HCT116 (cell line): ENCODE measurements at places on chromosomes 7 and 10. TPM values are rescaled to one million over a fixed set of nuclear protein-coding genes. Genes with fewer than 3 reads are reported as not detected.

The KCNMA1 gene
- 0.49 TPM for total RNA-seq

The SPRN gene
- total RNA-seq: not detected

The PSD gene
- total RNA-seq: 9.7 TPM

The CCDC201 gene
- total RNA-seq: not detected

The SLC29A4 gene
- total RNA-seq: 24.5 TPM

The DENND2A gene
- total RNA-seq: 0.12 TPM

The GJD4 gene
- not detected for total RNA-seq

The ARPC1A gene
- total RNA-seq: 250 TPM

- no peaks in the 10 kb centered on the region for H3K27me3 ChIP-seq
- H3K36me3 ChIP-seq: no peaks in the 10 kb centered on the region; the same call in 1 of the 2 replicates
- H3K4me1 ChIP-seq: no peaks in the 10 kb centered on the region
- no peak overlapping the region for H3K27ac ChIP-seq
- H3K4me3 ChIP-seq: no peak overlapping the region
Measured at GRCh38 chr10:53580465-53580864, 807.9 kb upstream of the MBL2 start.

DNA sequence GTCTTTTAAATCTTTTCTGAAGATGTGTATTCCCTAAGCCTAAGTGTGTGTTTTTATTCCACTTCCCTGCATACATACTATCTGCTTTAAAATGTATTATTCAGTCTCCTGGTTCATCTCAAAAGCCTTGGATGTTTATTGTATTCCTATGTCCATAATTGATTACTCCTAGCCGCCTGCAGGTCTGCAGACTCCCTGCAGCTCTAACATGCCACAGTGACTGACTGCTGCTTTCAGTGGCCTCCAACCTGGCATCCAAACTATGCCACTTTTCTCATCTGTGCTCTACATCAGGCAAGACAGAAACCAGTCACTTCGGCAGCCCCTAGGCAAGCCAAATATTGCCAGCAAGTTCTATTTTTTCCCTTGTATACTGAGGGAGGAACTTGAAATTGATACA is 81.7 kb downstream of the ABCA13 start:
- no peaks in the 10 kb centered on the region for H3K36me3 ChIP-seq
- H3K4me1 ChIP-seq: no peaks in the 10 kb centered on the region

DNA sequence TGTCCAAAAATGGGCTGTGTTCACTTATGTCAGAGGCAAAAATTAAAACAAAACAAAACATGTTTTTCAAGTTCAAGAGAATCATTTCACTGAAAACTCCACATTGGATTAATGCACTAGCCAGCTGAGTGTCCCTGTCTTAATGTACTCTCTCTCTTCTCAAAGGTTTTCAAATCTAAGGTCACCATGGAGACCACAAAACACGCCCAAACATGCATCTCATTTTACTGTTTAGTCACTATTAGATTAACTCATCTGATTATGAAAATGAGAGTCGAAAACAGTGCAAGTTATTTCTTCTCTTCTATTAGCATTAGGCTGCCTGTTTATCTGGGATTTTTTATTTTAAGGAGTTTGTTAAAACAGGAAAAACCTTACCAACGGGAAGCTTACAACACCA is 70.8 kb upstream of the ASAH2 start:
- DNase-seq: no peak
- peaks cover 23% of the 10 kb centered on the region for H3K4me1 ChIP-seq
- H3K27me3 ChIP-seq: no peaks in the 10 kb centered on the region
- H3K4me3 ChIP-seq: no peak overlapping the region
- H3K27ac ChIP-seq: no peak overlapping the region

DNA sequence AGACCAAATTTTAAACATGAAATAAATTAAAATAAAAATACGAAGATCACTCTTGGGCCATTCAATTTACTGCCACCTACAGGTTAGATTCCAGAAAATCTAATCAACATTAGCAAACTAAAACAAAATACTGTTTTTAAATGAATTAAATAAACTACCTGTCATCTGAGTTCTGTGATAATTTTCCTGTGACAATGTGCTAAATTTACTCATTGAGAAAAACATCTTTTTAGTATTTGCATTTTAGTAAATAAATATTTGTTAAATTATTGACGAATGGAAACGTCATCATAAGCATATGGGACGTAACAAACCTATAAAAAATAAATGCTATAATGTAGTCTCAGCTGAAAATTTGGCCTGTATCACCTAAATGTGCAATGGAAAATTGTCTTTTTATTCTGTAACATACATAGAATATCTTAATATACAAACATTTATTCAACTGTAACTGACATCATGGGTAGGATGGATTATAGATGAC is 72.1 kb downstream of the ITGB8 start:
- no peaks in the 10 kb centered on the region for H3K36me3 ChIP-seq
- no peak for DNase-seq
- no peaks in the 10 kb centered on the region for H3K27me3 ChIP-seq
- H3K4me3 ChIP-seq: no peak overlapping the region
- no peaks in the 10 kb centered on the region; the same call in 1 of the 2 replicates for H3K4me1 ChIP-seq

- no peak overlapping the region for H3K27ac ChIP-seq
- H3K36me3 ChIP-seq: no peaks in the 10 kb centered on the region
- no peak overlapping the region for H3K4me3 ChIP-seq
- no peak for DNase-seq
- H3K4me1 ChIP-seq: no peaks in the 10 kb centered on the region
Measured at GRCh38 chr7:115135769-115136410, 214.0 kb downstream of the MDFIC start.

DNA sequence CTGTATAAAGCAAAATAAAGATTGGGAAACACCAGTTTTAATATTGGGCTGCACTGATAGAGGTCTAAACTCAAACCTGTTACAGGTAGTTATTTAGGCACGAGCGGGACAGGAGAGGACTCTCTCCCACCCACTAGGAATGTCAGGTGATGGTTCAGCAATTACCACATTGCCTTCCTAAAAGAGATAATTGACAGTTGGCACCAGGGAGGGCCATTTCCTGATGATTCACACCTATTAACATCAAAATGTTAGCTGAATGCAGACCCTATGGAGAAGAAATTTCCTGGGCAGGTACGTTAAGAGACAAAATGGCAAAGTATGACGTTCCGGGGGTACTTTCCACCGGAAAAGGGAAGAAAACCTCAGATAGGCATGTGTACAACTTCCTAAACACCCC is 272.6 kb downstream of the SDHAF3 start:
- H3K27ac ChIP-seq: no peak overlapping the region
- H3K36me3 ChIP-seq: no peaks in the 10 kb centered on the region
- no peak for DNase-seq
- no peaks in the 10 kb centered on the region; the same call in 1 of the 2 replicates for H3K4me1 ChIP-seq

DNA sequence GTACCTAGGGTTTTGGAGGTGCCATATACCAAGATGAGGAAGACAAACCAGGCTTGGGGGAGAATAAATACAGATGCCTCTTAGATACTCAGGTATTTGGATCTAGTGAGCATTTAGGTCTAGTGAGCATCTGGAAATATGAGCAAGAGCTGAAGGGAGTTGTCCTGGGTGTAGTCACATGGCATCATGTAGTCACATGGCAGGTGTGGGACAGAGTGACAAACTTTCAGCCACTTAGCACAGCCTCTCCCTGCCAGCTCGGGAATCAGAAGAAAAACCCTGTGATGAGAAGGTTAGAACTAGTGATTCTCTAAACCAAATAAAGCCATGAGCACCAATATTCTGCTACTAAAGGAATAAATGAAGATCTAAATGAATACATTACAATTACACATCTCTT is 24.3 kb downstream of the RGR start:
- no peak for DNase-seq
- H3K4me1 ChIP-seq: peaks cover 23% of the 10 kb centered on the region
- no peak overlapping the region for H3K4me3 ChIP-seq
- no peak overlapping the region for H3K27ac ChIP-seq
- no peaks in the 10 kb centered on the region for H3K36me3 ChIP-seq
- H3K27me3 ChIP-seq: no peaks in the 10 kb centered on the region

DNA sequence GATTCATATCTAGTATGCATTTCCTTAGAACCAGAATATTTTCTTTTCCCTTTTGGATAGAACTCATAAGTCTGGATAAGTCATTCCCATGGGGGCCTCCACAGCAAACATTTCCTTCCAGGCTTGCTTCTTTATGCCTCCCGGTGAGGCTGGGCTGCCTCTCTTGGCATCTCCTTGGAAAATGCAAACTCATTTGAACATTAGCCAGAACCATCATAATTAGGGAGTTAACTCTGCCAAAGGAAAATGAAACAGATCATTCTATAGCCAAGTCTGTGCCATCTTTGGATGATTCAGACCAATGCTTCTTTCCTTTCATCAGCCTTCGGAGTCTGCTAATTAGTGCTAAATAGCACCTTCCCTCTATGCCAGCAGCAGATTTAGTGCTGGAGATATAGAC is 81.1 kb downstream of the PLPP4 start:
- H3K27me3 ChIP-seq: peaks cover 11% of the 10 kb centered on the region; the same call in 1 of the 2 replicates
- H3K4me3 ChIP-seq: no peak overlapping the region
- no peaks in the 10 kb centered on the region for H3K36me3 ChIP-seq
- H3K27ac ChIP-seq: no peak overlapping the region
- no peaks in the 10 kb centered on the region for H3K4me1 ChIP-seq

DNA sequence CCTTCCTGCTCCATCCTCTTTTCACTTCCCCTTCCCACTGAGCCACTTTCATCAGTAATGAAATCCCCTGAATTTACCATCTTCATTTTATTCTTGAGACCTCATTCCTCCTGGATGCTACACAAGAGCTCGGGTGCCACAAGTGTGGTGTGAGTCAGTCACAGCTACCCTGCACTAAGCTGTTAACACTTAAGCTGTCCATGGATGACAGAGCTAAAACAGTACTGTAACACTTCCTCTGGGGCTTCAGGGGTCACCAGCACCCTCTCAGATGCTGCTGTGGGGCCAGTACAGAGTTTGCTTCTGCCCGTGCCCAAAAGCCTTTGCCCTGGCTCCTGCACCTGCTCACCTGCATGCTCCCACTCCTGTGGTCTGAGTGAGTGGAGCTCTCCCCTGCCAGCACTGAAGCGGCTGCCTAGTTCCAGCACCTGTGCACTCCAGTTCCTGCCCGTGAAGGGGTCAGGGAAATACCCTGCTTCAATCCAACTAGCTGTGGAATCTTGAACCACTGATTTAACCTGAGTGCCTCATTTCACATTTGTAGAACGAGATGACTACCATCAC is 71.9 kb downstream of the POT1 start:
- H3K36me3 ChIP-seq: no peaks in the 10 kb centered on the region
- H3K4me3 ChIP-seq: no peak overlapping the region
- DNase-seq: no peak
- H3K27ac ChIP-seq: no peak overlapping the region
- H3K4me1 ChIP-seq: no peaks in the 10 kb centered on the region

DNA sequence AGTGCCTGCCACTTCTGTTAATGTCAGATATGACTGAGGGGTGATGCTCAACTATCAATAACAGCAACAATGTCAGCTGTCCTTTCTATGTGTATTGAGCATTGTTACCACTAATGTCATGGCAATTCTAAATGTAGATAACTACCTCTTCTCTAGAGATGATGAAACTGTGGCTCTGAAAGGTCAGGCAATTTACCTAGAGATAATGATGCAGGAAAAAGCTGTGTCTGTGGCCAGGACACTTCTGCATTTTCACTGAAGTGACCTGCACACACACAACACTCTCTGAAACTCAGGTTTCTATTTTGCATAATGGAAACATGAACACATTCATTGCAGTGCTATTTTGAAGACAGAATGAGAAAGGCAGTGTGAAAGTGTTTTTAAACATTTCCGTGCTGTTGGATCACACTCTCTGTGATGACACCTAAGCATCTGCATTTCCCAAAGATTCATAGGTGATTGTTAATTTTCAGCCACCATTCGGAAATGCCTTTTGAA is 148.2 kb downstream of the KCND2 start:
- H3K36me3 ChIP-seq: no peaks in the 10 kb centered on the region
- DNase-seq: no peak
- H3K4me1 ChIP-seq: no peaks in the 10 kb centered on the region
- no peaks in the 10 kb centered on the region for H3K27me3 ChIP-seq
- no peak overlapping the region for H3K27ac ChIP-seq

GRCh38 chr7:28509251-28510025 is 97.1 kb downstream of the CREB5 start:
- H3K36me3 ChIP-seq: no peaks in the 10 kb centered on the region
- DNase-seq: no peak
- no peak overlapping the region for H3K27ac ChIP-seq
- H3K27me3 ChIP-seq: peaks cover 86% of the 10 kb centered on the region
- no peaks in the 10 kb centered on the region for H3K4me1 ChIP-seq

GRCh38 chr10:91634898-91635297 is 2.0 kb upstream of the PPP1R3C start:
- H3K27ac ChIP-seq: no peak overlapping the region
- H3K4me3 ChIP-seq: no peak overlapping the region
- H3K36me3 ChIP-seq: no peaks in the 10 kb centered on the region
- no peaks in the 10 kb centered on the region for H3K27me3 ChIP-seq

GRCh38 chr7:6227294-6227846 is 45.1 kb downstream of the CYTH3 start:
- H3K4me1 ChIP-seq: peaks cover 10% of the 10 kb centered on the region
- H3K4me3 ChIP-seq: no peak overlapping the region
- no peaks in the 10 kb centered on the region for H3K27me3 ChIP-seq
- H3K27ac ChIP-seq: no peak overlapping the region
- DNase-seq: no peak

DNA sequence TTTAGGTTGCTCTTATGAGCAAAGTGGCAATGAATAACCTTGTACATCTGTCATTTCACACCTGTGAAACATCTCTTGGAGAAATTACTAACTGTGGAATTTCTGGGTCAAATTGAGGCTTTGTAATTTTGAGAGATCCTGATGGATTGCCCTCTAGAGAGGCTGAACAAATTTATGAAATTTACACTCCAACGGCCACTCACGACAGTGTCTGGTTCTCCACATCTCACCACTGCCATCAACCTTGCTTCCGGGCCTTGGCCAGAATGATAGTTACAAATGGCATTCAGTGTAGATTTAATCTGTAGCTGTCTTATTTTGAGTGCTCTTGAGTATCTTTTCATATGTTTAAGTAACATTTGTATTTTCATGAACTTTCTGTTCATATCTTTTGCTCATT is 117.4 kb downstream of the TMEM178B start:
- no peak overlapping the region for H3K4me3 ChIP-seq
- no peaks in the 10 kb centered on the region for H3K4me1 ChIP-seq
- DNase-seq: no peak
- H3K27ac ChIP-seq: no peak overlapping the region
- no peaks in the 10 kb centered on the region for H3K27me3 ChIP-seq
- H3K36me3 ChIP-seq: no peaks in the 10 kb centered on the region

GRCh38 chr7:72023926-72024325 is 388.2 kb downstream of the CALN1 start:
- H3K27me3 ChIP-seq: no peaks in the 10 kb centered on the region
- no peaks in the 10 kb centered on the region for H3K4me1 ChIP-seq
- DNase-seq: no peak
- H3K36me3 ChIP-seq: no peaks in the 10 kb centered on the region; the same call in 1 of the 2 replicates
- H3K27ac ChIP-seq: no peak overlapping the region
- H3K4me3 ChIP-seq: no peak overlapping the region

GRCh38 chr7:131546583-131547141 is 9.8 kb downstream of the PODXL start:
- no peak overlapping the region for H3K27ac ChIP-seq
- no peaks in the 10 kb centered on the region for H3K27me3 ChIP-seq
- no peak overlapping the region for H3K4me3 ChIP-seq
- H3K4me1 ChIP-seq: peaks cover 53% of the 10 kb centered on the region
